ENCODE measurements at places on chromosomes 12 and 14.

GRCh38 chr14:69363964-69364363, 34.1 kb downstream of the ERH start:
- no peak for DNase-seq

DNA sequence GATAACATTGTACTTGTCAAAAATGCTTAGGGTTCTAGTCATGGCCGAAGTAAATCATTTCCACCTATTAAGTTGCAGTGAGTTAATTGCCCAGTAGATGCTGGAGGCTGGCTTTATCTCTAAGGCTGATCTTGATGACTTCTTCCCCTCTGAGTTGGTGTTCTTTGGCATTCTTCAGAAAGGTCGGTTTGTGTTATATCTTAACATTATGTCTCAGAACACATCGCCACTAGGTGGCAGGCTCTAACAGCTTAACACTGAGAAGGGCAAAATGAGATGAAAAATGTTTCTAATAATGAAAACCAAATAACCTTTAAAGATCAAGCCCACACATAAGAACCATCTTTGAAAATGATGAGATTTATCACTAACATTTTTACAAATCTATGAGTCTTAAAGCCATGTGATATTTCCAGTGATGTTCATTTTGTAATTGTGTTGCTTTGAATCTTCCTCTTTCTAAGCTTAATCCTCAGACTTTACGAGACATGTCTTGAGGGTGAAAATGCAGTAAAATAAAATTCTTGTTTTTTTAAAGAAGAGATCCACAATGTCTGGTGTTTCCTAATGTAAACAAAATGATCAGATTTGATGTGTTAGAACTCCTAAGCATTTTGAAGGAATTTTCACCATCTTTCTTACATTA, 28.6 kb downstream of the SUDS3 start:
- DNase-seq: peak; percentile 29

DNA sequence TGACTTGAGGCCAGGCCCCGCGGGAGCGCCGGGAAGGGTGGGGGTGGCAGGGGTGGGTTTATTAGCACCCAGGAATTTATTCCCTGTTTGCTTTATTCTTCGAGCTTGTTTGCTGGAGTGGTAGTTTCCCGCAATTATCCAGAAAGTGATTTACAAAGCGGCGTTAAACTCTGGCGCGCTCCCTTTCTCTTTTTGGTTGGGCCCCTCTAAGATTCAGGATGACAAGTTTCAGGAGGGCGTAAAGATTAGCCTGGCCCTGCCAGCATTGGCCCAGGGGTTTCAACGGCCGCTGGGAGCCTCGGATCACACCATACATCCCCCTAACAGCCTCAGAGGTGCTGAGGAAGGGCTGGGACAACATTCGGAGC, 444 bp upstream of the NKX2-8 start:
- DNase-seq: no peak

GRCh38 chr14:100775351-100775830, 48.7 kb downstream of the DLK1 start:
- no peak for DNase-seq

- no peak for DNase-seq
Observed at GRCh38 chr14:103216857-103217256, 93.6 kb downstream of the TNFAIP2 start.

GRCh38 chr12:69428351-69429073, 41.7 kb upstream of the FRS2 start:
- DNase-seq: no peak

DNA sequence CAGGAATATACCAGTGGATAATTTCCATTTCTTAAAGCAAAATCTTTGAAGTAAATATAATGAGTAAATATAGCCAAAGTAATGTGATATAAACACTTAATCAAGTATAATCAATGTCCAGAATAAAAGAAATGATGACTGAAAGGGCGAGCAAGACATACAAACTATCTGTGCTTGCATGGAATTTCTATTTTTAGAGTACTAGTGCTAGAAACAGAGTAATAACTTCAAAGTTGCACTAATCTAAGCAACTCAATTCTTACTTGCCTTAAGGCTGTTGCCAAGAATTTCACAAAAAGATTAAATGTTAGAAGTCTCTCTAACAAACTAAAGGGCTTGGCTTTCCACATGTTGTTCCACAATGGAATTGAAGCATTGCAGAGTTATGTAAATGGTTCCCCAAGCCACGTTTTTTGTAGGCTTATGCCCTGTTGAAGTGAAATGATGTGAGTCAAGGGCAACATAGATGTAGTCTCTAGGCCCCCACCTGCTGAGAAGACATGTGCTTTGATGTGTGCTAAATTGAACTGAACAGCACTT, 175.0 kb upstream of the LMNTD1 start:
- no peak for DNase-seq

GRCh38 chr14:21436567-21437062, 19.3 kb downstream of the CHD8 start:
- no peak for DNase-seq

- DNase-seq: no peak
Observed at GRCh38 chr14:46626876-46627275, 24.7 kb downstream of the RPL10L start.

- DNase-seq: peak; percentile 33
Observed at GRCh38 chr12:121033625-121034349, 5.3 kb downstream of the OASL start.

GRCh38 chr12:66848967-66849366, 170.1 kb upstream of the GRIP1 start:
- DNase-seq: no peak

GRCh38 chr12:60119327-60119726, 523.5 kb downstream of the SLC16A7 start:
- DNase-seq: no peak

DNA sequence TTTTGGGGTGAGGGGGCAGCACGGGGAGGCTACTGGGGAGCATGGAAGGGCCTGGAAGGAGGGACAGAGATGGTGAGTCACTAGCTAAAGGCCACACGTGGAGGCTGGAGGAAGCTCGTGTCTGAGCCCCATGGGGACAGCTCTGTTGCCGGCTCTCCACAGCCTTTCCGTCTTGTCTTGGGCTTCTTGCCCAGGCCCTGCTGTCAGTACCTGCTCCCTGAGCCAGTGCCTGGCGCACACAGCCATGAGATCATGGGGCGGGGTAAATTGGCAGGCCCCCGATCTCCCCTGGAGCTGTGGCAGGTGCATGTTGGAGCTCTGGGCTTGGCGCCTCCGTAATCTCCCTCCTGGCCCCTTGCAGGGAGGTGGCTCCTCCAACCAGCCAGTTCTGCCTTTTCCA, 16.1 kb upstream of the KRT80 start:
- DNase-seq: no peak

DNA sequence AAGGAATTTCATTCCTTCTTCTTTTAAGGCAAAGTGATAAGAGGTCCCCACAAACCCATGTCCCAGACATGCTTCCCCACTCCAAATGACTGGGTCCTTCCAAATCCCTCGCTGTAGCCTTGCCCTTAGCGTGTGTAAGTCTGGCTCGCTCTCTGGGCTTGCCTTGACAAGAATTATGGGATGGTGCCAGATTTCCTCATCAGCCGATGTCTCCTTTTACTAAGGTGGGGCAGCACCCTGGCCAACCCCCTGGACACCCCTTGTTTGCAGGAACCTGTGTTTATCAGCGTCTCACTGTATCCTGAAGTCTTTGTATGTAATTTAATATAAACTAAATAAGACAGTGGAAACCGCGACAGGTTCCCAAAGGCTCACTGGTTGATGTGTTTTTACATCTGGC, 493.3 kb downstream of the EGLN3 start:
- DNase-seq: no peak

DNA sequence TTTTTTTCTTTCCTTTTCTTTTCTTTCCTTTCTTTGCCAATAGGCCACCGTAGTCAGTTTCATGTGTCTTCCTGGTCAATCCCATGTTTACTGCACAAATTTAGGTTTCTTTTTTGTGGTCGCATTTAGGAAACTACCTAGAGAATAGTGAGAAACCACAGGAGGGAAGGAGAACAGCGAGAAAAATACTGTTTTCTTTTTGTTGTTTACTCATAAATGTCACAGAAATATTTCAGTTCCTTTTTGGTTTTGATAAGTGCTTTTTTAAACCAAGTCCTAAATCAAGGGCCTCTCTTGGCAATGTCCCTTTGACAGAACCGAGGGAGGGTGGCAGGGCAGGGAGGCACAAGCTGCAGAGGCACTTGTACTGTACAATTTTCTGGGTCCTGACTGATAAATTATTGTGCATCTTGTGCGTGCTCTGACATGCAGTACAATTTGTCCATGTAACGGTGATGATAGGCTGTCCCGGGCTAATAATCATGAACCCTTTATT, 326.1 kb downstream of the CACNA1C start:
- DNase-seq: no peak

DNA sequence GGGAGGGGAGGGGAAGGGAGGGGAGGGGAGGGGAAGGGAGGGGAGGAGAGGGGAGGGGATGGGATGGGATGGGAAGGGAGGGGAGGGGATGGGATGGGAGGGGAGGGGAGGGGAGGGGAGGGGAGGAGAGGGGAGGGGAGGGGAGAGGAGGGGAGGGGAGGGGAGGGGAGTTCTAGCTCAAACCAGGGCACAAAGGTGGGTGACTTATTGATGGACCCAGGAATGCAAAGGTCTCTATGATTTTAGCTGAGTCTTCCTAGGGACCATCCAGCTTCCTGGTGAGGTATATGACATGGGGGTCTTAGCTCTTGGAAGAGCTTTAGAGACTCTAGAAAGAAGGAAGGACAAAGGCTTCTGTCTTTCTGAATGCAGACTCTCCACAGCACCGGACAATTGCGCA, 42.3 kb downstream of the ANO2 start:
- DNase-seq: no peak

GRCh38 chr12:20127413-20127812, 240.9 kb upstream of the PDE3A start:
- DNase-seq: no peak

DNA sequence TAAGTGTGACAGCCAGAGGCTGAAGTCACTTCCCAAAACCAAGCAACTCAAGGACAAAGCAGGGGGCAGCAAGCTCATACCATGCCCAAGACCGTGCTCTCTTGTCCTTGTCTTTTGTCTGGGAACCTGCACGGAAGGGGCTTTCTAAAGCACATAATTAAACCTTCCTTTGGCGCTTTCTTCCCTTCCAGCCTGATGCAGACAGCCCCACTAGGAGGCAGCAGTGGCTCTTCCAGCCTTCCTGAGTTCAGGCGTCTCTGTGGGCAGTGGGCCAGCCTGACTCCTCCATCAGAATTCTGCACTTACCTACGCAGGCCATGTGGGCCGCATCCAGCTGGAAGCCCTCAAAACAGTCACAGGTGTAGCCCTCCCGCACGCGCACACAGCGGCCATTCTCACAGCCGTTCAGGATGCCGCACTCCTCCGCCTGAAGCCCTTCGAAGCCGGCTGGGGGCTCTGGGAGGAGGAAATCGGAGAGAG, 7.6 kb downstream of the ISCA2 start:
- no peak for DNase-seq
